Activated CD4-positive, alpha-beta T cell treated with anti-CD3 and anti-CD28 coated beads, Interleukin-10, Interleukin-2, amounts not matched to agents 100 ng/mL and 50 ng/mL, durations not matched to agents 16 hours and 8 hours (primary cell): ENCODE measurements at places on chromosomes 1 and 21.

DNA sequence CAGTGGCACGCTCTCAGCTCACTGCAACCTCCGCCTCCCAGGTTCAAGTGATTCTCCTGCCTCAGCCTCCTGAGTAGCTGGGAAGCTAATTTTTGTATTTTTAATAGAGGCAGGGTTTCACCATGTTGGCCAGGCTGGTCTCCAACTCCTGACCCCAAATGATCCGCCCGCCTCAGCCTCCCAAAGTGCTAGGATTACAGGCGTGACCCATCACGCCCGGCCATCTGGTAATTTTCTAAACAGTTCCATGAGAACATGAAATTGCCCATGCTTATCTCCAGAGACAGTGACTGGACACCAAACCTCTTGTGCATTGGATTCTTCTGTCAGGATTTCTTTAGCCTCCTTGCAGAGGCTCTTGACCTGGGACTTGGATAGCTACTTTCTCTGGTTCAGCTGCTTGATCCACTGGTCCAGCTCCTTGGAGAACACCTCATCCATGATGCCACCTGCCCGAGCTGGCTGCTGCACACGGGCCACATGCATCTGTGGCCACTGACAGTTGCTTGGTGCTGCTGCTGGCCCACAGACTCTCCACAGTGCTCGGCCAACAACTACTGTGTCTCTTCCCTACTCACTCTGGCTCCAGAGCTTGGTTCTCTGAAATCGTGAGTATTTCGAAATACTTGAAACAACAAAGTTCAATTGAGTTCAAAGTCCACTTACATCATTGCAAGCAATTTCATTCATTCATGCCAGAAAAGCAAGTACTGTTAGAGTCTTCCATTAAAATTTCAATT is 40.0 kb upstream of the CTPS1 start:
- no peak for DNase-seq

GRCh38 chr1:16913181-16913832 is 8.4 kb upstream of the CROCC start:
- DNase-seq = no peak

GRCh38 chr1:1847890-1848289 is 43.0 kb downstream of the GNB1 start:
- DNase-seq = no peak

GRCh38 chr1:210769473-210769872 is 364.5 kb downstream of the KCNH1 start:
- no peak for DNase-seq

- no peak for DNase-seq
Observed at GRCh38 chr21:26795866-26796329, 49.3 kb downstream of the ADAMTS1 start.
